ENCODE measurements at places on chromosomes 6 and 20. TPM values are rescaled to one million over a fixed set of nuclear protein-coding genes. Genes with fewer than 3 reads are reported as not detected.
A peak's percentile ranks its signal among the peaks of the same experiment; 100 is the strongest.

PRDM13 gene
- total RNA-seq = not detected

SLC26A8 gene
- total RNA-seq = not detected

NFKBIL1 gene
- total RNA-seq = 12.7 TPM

- DNase-seq = no peak
These were observed 116.9 kb upstream of the ENPP5 start for GRCh38 chr6:46287681-46288080.

DNA sequence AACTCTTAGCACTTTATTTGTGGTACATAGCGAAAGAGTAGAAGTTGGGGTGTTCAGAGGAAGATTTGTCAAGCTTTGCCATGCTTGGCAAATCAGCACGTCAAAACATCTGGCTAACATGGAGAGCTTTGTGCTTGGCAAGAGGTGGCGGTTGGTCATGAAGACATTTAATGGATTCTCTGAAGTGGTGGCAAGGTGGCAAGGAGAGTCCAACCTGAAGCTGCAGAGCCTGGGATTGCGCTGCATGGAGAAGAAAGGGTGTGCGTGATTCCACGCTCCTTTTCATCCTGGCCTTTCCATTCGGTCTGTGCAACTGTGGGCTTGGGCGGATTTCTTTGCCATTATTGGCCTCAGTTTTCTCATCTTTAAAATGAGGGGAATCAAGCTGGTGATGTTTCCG, 3.1 kb downstream of the PYGB start:
- no peak for DNase-seq

GRCh38 chr6:145733810-145734209, 1.5 kb downstream of the EPM2A start:
- no peak for DNase-seq

- DNase-seq = peak; percentile 31
These were observed 243.7 kb downstream of the UTRN start for GRCh38 chr6:144528743-144529425.

DNA sequence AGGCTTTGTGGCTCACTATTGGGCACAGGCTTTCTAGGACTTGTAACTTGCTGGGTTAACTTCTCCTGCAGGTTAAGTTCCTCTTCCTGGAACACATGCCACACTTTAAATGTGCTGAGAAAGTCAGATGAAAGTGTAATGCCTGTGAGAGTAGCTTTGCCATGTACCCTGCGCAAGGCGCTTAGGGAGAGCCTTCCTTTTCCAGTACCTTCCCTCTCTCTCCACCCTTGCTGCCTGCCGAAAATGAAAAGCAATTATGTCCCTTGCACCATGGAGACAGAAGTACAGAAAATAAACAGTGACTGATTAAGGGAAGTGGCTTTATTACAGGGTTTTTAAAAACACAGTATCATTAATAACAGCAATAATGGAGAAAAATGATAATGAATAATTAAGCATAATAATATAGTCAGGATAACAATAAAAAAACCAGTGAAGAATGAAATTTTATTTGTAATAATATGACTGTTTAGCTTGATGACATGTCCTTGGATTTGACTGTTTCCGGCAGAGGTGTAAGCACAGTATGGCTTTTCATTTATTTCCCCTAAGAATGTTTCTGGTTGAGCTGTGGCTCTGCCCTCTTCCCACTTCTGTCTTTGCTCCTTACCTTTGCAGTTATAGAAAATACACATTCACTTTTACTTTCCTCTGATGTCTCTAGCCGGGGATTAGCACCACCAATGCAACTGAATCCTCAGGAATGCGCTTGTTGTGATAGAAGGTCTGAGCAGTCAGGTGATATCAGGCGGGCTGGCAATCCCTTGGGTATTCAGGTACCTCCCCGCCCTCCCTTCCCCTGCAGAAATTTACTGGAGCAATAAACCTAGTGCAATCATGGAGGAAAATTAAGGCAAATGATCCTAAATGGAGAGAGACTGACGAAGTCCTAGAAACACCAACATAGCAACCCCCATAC, 472.3 kb upstream of the CITED2 start:
- peak; percentile 31 for DNase-seq

- DNase-seq = no peak
These were observed 215.0 kb upstream of the NOX3 start for GRCh38 chr6:155670655-155671054.

- DNase-seq = no peak
These were observed 148.2 kb upstream of the KCNG1 start for GRCh38 chr20:51171141-51171540.

All from left ventricle myocardium superior (tissue), 1 donor.